ENCODE measurements at places on chromosomes 5 and 9. TPM values are rescaled to one million over a fixed set of nuclear protein-coding genes. Genes with fewer than 3 reads are reported as not detected.

The KIF4B gene
- 0.54 TPM for total RNA-seq

The HAVCR1 gene
- total RNA-seq = not detected

The PCDHB3 gene
- total RNA-seq = 6.5 TPM

The RORB gene
- 0.51 TPM for total RNA-seq

The GABRB2 gene
- 0.26 TPM for total RNA-seq

- no peak for DNase-seq
Measured at GRCh38 chr9:93463638-93464248, 10.4 kb upstream of the FAM120AOS start.
